ENCODE measurements at places on chromosomes 12 and 14. TPM values are rescaled to one million over a fixed set of nuclear protein-coding genes. Genes with fewer than 3 reads are reported as not detected.

CIROP gene
- total RNA-seq, result not detected

DNAL1 gene
- total RNA-seq, result 16.2 TPM

MGP gene
- total RNA-seq, result not detected

FAM181A gene
- total RNA-seq, result not detected

DNA sequence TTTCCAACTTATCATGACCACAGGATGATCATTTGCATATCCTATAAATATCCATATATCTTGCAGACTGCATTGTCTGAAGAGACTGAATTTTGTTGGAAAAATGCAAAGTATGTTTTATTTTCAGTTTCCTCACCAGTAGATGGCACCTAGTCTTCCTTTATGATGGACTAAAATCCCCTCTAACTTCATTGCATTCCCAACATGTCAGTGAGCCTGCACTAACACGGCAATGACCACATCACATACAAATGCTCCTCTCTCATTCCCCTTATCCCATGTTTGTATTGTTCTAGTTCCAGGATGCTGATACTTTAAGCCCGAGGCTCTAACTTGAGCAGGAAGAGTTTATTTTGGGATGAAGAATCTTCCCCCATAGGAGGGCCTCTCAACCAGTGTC is 24.7 kb upstream of the MYBPC1 start:
- no peak for DNase-seq

DNA sequence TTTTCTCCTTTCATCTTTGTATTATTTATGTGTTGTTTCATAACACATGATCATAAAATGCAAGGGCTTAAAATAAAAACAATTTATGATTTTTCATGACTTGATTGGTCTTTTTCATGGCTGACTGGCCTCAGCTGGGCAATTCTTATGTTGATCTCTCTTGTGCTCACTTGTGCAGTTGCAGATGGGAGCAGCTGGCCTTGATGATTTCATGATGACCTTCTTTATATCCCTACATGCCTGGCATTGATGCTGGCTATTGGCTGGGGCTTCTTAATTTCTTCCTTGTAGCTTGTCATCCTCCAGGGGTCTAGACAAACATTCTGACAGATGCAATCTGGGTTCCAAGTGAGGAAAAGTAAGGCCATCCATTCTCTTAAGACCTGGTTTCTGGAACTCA is 1832.8 kb upstream of the FLRT2 start:
- DNase-seq, result no peak

DNA sequence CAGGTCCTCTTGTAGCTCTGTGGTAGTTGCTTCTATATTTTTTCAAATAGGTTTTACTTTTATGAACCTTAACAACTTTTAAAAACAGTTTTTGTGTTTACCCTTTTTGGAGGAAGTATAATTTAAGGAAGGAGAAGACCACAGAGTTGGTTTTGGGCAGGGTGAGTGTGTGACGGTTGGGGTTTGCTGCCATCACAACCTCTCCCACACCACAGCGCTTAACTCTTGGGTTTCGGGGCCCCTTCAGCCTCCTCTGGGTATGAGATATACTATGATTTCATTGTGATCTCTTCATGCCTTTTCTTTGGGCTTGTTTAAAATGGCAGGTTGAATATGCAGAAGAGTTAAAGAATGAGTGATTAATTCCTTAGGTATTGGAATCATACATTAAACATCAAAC is 228.7 kb upstream of the CRY1 start:
- no peak for DNase-seq

- no peak for DNase-seq
Measured at GRCh38 chr14:85459361-85460000, 70.5 kb upstream of the FLRT2 start.

DNA sequence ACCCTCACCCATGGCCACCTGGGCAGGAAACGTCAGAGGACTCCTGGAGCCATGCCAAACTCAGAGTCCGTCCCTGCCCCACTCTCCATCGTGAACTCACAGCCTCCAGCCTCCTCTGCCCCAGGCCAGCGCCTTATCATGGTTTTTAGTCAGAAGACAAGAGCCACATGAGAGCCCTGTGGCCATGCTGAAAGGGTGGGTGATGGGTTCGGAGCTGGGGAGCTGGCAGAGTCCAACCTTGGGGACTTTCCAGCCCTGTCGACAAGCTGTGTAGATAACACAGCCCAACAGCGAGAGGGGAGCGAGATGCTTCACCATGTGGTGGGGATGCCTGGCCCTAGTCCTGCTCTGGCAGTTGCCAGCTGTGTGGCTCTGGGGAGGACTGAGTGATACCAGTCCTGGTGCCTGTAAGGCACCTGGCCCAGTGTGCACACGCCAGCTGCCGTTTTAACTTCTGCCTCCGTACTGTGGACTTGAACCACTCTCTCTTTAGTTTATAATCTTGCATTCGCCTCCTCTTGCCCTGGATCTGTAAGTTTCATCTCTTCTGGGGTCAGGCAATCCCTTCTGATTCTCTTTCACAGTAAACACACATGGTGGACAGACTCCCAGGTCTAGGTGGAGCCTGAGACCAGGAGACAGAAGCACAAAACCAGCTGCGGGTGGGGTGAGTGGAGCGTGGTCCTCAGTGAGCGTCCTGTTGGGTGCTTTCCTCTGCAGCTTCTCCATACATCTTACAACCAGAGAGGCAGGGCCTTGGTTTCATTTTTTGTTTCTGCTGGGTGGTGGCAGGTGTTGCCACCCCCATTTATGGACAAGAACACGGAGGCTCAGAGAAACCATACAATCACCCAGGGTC is 55.3 kb downstream of the RIN3 start:
- no peak for DNase-seq

- no peak for DNase-seq
Measured at GRCh38 chr12:49643961-49644619, 20.7 kb downstream of the PRPF40B start.

- no peak for DNase-seq
Measured at GRCh38 chr12:32809846-32810245, 54.1 kb upstream of the YARS2 start.

DNA sequence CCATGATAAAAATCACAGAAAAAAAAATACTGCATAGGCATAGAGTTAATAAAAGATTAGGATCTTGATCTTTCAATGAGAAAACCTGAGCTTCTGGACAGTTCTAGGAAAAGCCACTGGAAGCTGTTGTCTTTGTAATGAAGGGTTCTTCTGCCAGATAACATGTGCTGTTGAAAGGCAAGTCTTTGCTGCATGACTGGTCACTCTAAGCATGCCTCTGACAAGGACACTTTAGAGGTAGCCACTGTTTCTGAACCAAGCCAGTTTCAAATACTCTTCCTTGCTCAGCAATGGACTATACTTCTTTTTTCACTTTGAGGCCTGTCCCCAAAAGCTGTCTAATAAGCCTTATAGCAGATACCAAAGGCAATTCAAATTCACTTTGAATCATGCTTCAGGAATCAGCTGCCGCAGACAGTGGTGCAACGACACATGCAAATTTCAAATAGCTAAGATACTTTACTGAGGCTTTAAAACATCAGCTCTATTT is 70.2 kb downstream of the BTG1 start:
- DNase-seq, result no peak

DNA sequence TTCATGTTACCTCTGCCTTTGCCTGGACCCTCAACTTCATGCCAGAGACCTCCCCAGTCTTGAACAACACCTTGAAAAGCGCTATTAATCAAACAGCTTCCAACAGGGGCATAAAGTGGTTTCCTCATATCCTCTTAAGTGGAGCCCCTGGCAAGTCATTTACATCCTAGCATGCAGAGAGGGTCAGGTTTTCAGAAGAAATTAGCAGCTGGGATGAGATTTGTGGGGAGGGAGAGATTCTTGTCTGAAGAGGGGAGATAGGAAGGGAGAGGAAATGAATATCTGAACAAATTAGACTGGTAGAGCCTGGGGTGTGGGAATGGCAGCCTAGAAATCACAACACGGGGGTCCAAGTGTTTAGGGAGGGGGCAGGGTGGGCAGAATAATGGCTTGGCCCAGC is 45.6 kb downstream of the CALM1 start:
- DNase-seq, result no peak

DNA sequence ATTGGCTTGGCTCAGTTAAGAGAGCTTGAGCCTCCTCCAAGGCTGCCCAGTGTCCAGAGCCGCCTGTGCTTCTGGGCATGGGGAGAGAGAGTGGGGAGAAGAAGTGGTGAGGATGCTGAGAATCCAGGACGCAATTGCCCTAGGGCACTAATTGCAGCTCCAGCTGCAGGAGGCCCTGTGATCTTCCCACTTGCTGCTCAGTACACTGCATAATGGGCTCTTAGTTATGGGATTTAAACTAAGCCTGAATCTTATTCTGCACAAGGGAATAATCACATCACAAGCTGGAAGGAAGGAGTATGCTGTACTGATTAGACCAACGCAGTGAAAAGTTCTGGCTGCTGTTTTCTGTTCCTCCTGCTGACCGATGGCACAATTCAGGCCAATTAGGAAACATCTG is 101.0 kb upstream of the PRMT8 start:
- DNase-seq, result no peak

Measured in SJSA1 (cell line).